ENCODE measurements at places on chromosomes 11 and 22. TPM values are rescaled to one million over a fixed set of nuclear protein-coding genes. Genes with fewer than 3 reads are reported as not detected.

- peak; percentile 46 for DNase-seq
Measured at GRCh38 chr11:288478-289397, at the start of gene PGGHG. Gene PGGHG (plus strand): TSS chr11:289126. CDS start chr11:289817, 691 bp downstream.

- no peak for DNase-seq
Measured at GRCh38 chr11:18768472-18768901, 23.1 kb downstream of the PTPN5 start.

GRCh38 chr11:129538323-129538722, 162.7 kb downstream of the BARX2 start:
- DNase-seq = no peak

The OR52E8 gene
- total RNA-seq = not detected

DNA sequence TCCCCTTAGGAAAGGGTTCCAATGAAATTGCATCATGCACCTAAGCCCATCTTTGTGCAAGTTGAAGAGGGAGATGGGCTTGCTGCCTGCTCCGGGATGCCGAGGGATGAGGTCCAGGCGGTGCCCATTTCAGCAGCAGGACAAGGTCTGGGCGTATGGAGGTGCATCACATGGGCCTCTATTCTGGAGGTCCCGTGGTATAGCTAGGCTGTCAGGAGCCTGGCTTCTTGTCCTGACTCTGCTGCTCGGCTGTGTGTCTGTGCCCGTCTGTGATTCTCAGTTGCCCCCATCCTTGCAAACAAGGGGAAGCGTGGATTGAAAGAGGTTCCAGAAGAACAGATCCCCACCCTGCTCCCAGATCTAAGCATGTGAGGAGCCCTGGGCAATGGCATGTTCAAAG, 130.0 kb downstream of the OSBP2 start:
- no peak for DNase-seq

The LIPT2 gene
- total RNA-seq = 8.7 TPM

DNA sequence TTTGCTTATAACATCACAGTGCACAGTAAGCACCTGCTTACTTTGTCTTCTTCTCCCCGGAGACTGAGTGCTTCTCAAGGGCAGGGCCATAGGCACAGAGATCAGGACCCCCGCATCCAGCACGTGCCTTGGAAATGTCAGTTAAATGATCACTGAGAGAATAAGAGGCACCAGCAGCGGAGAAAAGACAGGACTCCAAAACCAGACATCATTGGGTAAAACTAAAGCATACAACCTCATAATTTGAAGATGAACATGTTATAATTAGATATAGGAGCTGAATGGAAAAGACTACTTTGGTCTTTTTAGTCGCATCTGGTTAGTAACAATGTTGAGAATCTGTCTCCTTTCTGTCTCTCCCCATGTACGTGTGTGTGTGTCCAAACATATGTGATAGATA, 1279.9 kb downstream of the LRRC4C start:
- no peak for DNase-seq

DNA sequence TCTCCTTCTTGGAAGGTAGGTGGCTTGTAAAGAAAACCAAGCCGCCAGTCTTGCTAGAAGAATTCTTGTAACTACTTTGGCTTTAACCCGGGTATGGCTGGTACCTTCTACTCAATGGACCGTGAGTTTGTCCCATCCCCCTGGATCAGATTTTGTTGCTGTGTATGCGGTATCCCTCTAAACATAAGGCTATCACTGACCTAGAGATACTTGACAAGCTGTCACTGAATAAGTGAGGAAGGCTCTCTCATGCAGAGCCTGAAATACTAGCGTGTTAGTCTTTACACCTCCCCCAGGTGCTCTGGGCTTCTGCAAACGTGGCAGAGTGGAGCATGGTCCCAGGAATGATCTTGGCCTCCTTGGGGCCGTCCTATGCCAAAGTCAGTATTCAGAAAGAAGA, 34.5 kb downstream of the GLB1L2 start:
- DNase-seq = no peak

The ARHGAP8 gene
- 2.5 TPM for total RNA-seq

DNA sequence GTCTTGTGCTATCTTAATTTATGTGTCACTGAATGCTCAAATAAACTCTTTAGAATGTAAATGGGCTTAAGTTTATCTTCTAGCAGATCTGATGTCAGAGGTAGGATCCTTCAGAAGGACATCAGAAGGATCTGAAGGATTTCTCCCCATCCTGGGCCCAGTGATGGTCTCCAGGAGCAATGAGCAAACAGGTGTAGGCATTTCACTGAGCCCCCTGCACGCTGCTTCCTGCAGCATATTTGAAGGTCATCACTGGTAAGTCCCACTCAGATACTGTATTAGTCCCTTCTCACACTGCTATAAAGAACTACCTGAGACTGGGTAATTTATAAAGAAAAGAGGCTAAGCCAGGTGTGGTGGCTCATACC, 4.5 kb downstream of the GSTP1 start:
- no peak for DNase-seq

DNA sequence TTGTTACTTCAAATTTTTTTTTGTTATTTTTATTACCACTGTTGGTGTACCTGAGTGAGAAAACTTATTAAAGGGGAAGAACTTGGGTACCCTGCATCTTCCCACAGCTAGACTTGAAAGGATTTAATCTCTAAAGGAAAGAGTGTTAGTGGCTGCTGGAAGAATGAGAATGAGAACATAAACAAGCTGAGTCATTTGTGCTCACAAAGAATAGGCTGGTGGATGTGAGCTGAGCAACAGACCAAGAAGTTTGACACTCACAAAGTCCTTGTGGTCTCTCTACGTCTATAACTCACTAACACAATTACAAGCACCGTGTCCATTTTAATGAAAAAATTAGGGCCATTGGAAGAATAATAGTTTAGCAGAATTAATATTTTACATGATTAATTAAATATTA, 217.6 kb upstream of the ANO5 start:
- peak; percentile 29 for DNase-seq

DNA sequence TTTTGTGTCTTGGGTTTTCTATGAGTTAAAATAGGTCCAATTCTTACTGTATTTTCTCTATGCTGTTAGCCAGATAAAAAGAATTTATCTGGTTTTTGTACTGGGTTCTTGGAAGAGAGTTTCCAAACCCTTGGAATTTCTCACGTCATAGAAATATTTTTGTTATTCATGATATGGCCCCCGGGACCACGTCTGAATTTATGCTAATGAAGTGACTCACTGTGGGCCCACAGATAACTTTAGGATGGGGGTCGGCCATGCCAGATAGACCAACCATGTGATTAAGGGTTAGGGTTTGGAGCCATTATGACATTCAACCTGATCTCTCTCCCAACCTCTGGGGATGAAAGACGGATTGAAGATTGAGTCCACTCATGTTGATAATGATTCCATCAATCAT, 35.6 kb upstream of the DDI1 start:
- no peak for DNase-seq

GRCh38 chr11:27699242-27699925, 871 bp downstream of the BDNF start:
- DNase-seq = peak; percentile 57

The GAL gene
- total RNA-seq = not detected

GRCh38 chr11:94557992-94558391, 9.2 kb upstream of the PIWIL4 start:
- no peak for DNase-seq

- DNase-seq = no peak
Measured at GRCh38 chr11:10796191-10796590, 12.5 kb downstream of the EIF4G2 start.

DNA sequence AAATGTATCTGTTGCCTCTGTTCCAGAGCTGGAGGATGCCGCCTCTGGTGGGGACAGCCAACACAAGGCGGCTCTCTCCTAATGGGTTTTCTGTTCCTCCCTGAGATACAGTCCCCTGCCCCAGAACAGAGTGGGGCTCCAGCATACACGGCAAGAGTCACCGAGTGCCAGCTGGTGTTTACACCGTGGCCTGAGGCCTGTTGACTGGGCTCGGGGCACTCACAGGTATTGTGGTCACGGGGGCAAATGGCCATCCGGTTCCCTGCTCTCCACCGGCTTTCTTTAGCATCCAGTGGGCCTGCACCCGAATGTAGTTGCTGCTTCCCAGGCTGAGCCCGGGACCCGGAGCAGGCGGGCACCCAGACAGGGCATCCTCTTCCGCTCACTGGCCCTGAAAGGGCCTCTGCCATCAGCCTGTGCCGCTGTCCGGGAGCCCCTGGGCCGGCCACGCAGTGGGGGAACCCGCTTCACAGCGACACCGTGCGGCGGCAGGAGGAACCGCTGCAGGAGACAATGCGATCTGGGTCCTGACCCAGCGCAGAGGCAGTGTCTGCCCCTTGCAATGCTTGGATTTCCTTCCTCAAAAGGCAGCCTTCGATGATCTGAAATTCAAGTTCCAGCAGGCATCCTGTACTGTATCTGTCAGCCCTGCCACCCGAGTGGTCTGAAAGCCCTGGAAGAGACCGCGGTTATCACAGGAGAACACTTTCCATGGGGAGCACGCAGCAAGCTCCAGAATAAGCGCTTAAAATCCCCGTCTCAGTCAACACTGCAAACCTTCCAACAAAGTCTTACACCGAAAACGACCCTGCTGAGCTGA, 859 bp upstream of the KRTAP5-5 start:
- DNase-seq = peak; percentile 51

DNA sequence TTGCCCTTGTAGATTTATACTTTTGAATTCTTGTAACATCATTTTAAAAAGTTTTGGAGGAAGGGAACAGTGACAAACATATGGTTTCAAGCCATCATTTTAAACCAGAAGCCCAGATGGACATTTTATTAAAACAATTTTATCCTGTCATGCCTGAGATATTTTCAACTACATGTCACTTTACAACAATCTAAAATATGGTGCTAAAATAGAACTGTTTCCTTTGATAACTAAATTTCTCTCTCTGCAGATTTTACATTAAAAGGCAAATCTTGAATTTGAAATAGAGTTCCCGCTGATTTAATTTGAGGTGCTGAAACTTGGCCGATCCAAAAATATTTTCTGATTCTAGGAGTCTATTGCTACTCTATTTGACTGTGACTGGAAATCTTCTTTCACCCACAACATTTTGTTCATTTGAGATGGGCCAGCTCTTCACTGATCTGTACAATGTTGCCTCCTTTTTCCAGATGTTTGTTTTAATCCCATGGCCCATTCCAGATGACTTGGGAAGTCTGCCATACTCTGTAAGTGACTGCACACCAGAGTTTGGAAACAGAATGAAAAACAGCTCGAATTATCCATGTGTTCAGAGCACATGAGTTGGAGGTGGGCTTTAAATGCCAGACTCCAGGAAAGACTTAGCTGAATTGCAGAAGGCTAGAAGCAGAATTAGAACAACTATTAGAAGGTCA, 402.5 kb downstream of the TMEM135 start:
- DNase-seq = no peak

- DNase-seq = no peak
Measured at GRCh38 chr11:14323118-14323676, 35.8 kb downstream of the RRAS2 start.

The OR52I1 gene
- total RNA-seq = not detected

- DNase-seq = no peak
Measured at GRCh38 chr22:46202897-46203600, 47.0 kb downstream of the CDPF1 start.

The PGA5 gene
- total RNA-seq = not detected

- DNase-seq = no peak
Measured at GRCh38 chr11:121755191-121755590, 302.4 kb upstream of the SORL1-AS1 start.

The BAIAP2L2 gene
- not detected for total RNA-seq

The RRM1 gene
- 180 TPM for total RNA-seq

The FBLN1 gene
- total RNA-seq = 1.0 TPM

GRCh38 chr11:130217133-130218031, 57.8 kb downstream of the ST14 start:
- DNase-seq = no peak

- no peak for DNase-seq
Measured at GRCh38 chr11:96538104-96538503, 148.3 kb downstream of the JRKL start.

The OR5A1 gene
- total RNA-seq = not detected

The PEX26 gene
- 8.6 TPM for total RNA-seq

The CRYBB2 gene
- 1.6 TPM for total RNA-seq

GRCh38 chr11:68275721-68276507, 4.1 kb upstream of the C11orf24 start:
- DNase-seq = no peak

The ACCS gene
- 3.6 TPM for total RNA-seq

DNA sequence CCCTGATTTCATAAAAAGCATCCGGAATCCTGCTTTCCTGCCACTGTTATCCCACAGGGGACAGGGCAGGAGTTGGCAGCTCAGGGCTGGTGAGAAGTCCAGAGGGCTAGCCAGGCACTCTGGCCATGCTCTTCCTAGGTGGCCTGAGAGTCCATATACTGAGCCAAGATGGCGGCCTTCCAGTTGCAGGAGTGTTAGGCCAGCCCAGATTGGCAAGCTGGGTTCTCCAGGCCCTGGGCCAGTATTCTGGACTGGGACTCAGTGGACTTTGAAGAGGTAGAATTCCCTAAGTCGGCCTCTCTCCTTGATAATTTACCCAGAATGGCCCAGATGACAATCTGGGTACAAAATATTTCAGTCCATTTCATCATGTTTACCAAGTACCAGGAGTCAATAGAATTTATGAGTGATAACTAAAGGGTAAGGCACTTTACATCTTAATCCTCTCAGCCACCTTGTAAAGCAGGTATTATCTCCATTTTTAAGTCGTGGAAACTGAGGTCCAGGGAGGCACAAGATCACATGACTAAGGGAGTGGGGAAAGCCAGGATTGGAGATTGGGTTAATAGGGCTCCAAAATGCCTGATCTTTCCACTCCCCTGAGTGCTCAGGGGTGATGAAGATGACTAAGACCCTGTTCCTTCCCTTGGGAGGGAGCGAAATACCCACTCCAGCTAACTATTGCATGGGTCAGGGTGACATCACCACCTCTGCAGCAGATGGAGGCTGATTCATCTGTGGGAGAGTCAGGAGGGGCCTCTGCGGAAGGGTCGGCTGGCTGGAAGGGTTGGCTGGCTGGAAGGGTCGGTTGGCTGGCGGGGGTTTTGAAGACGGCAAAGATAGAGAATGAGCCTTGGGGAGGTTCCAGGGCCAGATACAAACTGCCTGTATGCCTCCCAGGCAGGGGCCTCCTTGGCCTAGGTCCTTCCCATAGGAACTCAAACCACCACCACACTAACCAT, 1.2 kb upstream of the MICALL1 start:
- DNase-seq = peak; percentile 94

DNA sequence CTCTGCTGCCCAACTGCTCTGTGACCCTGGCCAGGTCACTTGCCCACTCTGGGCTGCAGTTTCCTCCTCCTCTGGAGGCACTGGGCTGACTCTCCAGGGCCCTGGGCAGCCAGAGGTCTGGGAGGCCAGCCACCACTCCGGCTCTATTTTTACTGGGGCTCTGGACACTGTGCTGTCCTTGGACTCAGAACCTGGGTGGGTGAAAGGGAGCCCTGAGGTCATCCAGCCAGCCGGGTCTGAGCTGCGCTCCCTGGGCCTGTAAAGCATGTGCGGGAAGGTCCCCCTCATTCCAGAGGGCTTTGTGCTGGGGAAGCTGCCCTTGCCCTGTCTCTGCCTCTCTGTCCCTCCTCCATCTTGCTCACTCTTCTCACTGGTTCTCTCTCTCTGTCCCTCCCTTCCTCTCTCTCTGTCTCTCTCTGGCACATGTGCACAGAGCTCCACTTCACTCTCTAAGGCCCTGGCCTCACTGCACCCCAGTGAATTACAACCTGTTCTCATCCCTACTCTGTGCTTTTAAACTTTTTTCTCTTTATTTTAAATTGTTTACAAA, 24.6 kb downstream of the MB start:
- DNase-seq = no peak

The MYOD1 gene
- not detected for total RNA-seq

The PDE2A gene
- 3.0 TPM for total RNA-seq

The NLRP6 gene
- not detected for total RNA-seq

Measured in H4 (cell line).